GM18507 (cell line): ENCODE measurements at places on chromosomes 16 and 17.

DNA sequence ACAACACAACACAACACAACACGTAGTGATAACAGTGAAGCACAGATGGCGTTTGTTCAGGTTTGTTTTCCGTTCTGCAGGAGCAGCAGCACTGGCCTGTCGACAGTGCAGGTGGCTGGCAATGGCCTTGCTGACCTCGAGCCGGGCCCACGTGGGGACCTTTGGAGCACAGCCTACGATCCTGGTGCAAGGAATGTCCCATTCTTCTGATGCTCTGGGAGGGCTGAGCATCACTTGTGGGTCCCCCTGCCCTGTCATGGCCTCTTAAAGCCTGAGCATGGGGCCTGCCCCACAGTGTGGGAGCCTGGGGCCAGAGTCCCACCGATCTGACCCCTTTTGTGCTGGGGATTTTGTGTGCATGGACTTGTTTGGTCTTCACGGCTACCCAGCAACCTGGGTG is 6.8 kb downstream of the MAP2K3 start:
- no peak for DNase-seq

DNA sequence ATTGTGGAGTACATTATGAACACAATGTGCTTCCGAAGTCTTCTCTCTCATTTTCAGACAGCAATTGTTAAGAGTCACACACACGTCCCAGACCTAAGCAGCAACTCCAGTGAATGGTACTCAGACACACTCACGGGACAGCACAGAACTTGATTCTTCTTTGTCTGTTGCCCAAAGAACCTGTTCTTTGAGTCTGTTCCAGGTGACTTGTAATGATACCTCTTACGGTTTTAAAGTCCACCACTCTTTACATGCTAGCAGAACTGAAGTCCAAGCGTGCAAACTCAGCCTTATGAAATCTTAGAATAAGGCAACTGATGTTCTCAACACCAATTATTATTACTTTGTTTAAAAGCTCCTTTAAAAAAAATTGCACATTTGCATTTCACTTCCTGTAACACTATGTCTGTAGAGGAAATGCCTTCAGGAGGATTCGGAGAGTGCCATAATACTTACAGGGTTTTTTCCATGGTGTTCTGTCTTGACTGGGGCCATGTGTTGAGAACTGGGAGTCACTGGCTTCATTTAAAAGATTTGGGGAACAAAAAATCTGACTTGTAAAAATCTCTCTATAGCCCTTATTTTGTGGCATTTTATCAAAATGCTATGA is 48.1 kb downstream of the MARF1 start:
- no peak for DNase-seq

DNA sequence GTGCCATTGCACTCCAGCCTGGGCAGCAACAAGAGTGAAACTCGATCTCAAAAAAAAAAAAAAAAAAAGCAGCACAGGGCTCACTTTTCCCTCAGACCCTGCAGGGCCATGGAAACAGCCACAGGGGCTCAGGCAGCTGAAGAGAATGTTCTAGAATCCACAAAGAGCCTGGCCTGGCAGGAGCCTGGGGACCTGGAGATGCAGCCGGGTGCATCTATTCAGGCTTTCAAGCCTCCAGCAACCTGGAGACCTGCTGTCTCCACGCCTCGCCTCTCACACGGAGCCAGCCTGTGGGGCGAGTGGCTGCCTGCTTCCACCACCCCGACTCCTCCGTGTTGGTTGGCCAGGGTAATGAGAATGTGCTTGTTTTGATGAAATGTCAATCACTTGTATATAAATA is 44.0 kb upstream of the MEAK7 start:
- no peak for DNase-seq

GRCh38 chr17:180381-181244 is 837 bp downstream of the DOC2B start:
- DNase-seq = no peak

GRCh38 chr17:9880582-9880999 is 24.5 kb downstream of the RCVRN start:
- peak; percentile 5 for DNase-seq

GRCh38 chr16:81321039-81321438 is 6.3 kb downstream of the GAN start:
- no peak for DNase-seq

DNA sequence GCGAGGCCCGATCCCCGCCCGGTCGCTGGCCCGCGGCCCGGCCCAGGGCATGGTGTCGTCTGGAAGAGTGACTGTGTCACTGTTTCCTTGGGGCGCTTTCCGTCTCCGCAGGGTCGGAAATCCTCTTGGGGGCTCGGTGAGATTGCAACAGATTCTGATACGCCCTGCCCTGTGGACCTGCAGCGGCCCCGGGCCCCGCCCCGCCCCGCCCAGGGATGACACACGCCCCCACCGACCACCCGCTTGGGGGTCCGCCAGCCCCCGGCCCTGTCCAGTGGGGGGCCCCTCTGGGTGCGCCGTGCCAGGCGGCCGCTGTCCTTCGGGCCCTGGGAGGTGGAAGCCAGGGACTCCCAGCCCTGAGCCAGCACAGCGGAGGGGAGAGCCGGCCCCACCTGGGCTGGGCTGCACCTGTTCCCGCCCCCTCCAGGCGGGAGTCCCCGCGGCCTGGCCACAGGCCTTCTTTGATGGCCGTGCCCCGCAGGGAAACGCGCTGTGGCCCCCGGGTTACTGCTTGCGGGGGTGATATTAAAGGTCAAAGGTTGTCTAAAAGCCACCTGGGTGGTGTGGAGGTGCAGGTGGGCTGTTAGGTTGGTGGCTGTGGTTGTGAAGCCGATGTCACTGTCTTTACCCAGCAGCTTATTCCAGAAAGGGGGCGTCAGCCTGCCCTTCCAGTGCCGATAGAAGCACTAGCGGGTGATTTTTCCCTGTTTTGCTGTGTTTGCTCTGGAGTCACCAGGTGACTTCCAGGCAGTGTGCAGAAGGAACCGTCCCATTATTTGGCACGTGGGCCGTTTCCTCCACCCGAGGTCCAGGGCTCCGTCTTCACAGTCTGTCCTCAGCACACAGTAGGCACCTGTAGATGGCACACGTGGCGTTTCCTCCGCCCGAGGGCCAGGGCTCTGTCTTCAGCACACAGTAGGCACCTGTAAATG is 752 bp downstream of the TBC1D24 start:
- no peak for DNase-seq
